ENCODE measurements at places on chromosomes 16 and 17. TPM values are rescaled to one million over a fixed set of nuclear protein-coding genes. Genes with fewer than 3 reads are reported as not detected.

GRCh38 chr17:68777243-68777855, 176.2 kb upstream of the FAM20A start:
- peak; percentile 48 for DNase-seq

GRCh38 chr16:84916850-84917249, 94.5 kb downstream of the ZDHHC7 start:
- DNase-seq = no peak

KCTD19 gene
- 0.50 TPM for polyA plus RNA-seq

SLC35G6 gene
- not detected for polyA plus RNA-seq

RRAD gene
- 2.0 TPM for polyA plus RNA-seq

DNA sequence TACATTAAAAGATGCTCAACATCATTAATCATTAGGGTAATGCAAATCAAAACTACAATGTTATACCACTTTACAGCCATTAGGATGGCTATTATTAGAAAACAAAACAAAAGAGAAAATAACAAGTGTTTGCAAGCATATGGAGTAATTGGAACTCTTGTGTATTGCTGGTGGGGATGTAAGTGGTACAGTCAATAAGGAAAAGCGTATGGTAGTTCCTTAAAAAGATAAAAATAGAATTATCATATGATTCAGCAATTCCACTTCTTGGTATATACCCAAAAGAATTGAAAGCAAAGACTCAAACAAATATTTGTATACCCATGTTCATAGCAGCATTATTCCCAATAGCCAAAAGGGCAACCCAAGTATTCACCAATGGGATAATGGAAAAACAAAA, 1.4 kb upstream of the CAPNS2 start:
- no peak for DNase-seq

DNA sequence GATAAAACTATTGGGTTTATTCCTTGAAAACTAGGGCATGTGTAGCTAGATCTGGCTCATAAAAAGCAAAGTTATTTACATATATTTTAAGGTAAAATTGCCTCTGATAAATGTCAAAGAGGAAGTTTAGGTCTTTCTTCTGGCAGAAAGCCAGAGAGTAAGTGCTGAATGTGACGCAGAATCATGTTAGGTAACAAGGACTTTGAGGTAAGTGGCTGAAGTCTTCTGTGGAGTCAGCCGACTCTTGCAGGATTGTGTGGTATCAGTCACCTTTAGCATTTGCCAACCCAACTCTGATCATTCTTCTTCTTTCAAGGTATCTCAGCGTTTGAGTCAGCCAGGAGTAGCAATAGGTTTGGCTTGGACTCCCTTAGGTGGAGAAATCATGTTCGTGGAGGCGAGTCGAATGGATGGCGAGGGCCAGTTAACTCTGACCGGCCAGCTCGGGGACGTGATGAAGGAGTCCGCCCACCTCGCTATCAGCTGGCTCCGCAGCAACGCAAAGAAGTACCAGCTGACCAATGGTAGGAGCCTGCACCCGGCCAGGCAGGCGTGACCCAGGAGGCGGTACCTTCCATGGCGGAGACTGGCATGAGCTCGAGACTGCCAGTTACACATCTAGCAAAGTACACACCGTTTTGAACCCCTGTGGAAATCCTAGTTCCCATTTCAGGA, 37.9 kb downstream of the SIAH1 start:
- no peak for DNase-seq

GRCh38 chr16:66569827-66570405, 3.7 kb downstream of the CMTM1 start:
- no peak for DNase-seq

- no peak for DNase-seq
These were observed 48.9 kb downstream of the UBE2G1 start for GRCh38 chr17:4317610-4318009.

GRCh38 chr17:50072130-50072529, 16.2 kb downstream of the ITGA3 start:
- no peak for DNase-seq

DNA sequence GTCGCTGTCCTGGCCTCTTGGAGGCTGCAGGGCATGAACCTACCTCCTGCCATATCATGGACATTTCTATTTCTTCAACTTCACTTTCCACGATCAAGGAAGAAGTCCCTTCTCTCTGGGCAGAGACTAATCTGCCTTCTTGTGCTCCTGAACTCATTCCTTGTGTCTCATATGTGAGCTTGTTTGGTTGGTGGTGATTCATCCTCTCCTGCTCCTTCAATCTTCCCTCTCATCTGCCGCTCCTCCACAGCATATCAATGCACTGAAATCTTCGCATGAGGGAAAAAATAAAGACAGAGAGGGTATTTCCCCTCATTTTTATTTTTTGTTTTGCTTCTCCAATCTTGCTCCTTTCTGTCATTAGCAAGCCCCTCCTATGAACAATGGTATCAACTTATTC, 571.7 kb upstream of the GOT2 start:
- no peak for DNase-seq

DNA sequence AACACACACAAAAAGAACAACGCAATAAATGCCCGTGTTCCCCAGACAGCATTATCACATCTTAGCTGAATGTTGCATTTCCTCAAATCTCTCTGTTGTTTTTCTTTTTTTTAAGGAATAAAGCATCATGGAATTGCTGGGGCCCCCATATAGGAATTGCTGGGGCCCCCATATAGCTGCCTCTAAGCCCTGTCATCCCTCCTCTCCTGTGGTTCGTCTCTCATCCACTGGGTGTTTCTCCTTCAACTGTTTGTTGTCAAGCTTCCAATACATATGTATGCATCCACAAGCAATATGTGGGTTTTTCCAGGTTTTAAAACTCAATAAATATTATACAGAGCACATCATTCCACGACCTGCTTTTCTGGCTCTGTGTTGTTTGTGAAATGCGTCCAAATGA, 43.2 kb downstream of the HSBP1 start:
- no peak for DNase-seq

PLA2G10 gene
- polyA plus RNA-seq = not detected

DNA sequence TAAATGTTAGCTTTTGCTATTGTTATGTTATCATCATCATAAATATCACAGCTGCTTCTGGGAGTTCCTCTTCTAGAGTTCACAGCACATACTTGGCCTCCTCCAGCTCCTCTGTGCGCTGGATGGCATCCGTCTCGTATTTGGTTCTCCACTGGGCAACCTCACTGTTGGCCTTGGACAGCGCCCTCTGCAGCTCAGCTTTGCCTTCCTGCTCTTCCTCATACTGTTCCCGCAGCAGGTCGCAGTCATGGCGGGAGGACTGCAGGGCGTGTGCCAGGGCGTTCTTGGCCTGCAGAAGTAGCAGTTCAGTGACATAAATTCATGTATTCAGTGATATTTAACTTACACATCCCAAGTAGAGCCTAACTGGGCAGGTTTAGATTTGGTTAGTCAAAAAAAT, 23.4 kb downstream of the MYH8 start:
- no peak for DNase-seq

DNA sequence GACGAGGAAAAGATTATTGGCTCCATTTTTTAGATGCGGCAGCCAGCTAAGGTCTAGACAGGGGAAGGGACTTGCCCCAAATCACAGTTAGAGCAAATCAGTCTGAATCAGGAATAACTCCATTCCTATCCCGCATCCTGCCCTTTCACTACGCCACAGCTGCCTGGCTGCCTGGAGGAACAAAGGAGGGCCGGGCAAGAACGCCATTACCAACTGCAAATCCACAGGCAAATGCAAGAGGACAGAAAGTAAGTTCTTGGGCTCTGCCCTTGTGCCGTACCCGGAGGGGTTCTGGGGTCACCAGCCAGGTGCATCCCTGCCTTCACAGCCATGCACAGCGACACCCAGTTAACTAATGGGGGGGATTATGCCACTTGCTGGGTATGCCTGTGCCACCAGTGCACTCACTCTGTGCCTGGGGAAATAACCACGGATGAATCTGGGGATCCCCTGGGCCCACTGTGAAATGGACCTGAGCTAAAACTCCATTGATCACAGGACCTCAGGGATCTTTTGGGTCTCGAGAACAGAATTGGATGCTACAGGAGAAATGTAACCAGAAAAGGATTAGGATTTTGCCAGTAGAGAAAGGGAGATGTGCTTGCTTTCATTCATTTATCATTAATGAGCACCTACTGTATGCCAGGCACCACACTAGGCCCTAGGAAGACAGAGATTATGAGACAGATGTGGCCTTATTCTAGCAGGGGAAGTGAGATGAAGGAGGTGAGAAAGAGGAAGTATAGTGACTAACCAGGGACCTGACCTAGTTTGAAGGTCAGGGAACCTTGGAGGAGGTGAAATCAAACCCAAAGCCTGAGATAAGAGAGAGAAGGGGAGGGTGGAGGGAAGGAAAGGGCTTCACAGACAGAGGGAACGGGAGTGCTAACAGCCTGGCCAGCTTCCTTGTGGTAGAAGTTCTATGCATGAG, 17.7 kb downstream of the BCL7C start:
- no peak for DNase-seq

MEIOC gene
- polyA plus RNA-seq = 2.0 TPM

- no peak for DNase-seq
These were observed 13.7 kb downstream of the GUCY2D start for GRCh38 chr17:8015957-8016631.
